ENCODE measurements at places on chromosomes 1 and 21.

- peak; percentile 91 for DNase-seq
Observed at GRCh38 chr1:172745014-172745413, 86.1 kb downstream of the FASLG start.

- DNase-seq = no peak
Observed at GRCh38 chr21:38897532-38898421, 92.0 kb downstream of the ETS2 start.

DNA sequence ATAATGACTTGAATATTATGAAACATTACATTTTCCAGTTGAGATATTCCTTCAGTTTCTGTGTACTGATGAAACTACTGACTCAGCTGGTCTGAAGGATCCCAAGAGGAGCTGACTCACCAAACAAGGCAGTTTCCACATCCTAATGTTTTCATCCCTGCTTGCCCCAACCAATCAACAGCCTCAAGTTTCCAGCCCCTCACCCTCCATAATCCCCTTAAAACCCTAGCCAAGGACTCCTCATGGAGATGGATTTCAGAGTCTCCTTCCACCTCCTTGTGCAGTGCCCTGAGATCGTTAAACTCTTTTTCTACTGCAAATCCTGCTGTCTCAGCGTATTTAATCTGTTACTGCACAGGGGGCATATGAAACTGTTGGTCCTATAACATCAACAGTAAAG lies 83.1 kb upstream of the HAO2 start:
- DNase-seq = no peak

DNA sequence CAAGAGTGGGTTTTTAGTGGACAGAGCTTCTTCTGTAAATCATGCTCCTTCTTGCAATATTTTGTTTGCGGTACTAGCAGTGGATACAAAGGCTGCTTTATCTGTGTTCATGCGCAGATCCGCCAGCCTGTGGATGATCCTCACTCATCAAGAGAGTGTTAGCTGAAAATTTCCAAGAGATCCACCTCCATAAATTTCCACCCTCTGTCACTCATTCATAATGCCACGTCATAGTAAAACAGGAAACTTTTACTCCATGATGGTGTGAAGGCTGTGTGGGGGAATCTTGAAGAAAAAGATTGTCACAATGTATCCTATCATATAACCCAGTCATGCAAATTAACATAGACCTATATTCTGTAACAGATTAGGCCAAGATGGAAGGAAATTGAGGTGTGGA lies 4.4 kb upstream of the MAPKAPK2 start:
- DNase-seq = no peak

DNA sequence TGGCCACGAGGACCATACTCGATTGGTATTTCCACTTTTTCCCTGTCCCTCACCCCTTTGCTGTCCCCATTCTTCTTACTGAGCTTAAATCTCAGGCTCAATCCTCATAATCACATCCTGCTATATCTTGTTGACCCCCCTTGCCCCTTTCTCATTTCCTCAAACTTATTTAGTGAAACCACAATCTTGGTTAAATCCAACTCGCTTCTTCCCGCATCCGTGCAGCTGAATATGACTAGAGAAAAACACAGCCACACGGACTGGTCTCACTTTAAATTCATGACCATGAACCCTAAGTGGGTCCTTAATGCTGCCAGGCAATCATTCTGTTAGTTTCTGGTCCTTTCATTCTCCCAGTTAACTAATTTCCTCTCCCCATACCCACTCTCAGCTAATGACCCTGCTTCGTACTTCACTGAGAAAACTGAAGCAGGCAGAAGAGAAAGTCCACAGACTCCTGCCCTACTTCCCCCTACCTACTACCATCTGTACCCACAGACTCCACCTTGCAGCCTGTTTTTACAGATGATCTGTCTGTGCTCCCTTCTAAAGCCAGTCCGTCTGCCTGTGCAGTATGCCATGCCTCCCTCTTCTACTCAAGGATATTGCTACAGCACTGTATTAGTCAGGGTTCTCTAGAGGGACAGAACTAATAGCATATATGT lies 96.8 kb upstream of the LMO4 start:
- no peak for DNase-seq

DNA sequence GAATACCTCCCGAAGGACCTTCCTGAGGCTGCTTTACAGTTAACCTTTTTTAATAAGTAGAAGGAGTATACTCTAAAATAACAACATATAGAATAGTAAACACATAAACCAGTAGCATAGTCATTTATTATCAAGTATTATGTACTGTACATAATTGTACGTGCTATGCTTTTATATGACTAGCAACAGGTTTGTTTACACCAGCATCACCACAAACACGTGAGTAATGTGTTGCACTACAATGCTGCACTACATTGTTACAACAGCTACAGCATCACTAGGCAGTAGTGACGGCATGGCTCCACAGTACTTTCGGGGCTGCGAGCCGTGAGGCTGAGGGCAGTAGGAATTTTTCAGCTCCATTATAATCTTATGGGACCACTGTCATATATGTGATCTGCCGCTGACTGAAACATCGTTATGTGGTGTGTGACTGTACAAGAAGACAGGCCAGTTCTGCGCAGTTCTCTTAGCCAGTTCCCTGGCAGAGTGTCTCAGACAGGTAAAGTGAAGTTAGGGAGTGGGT lies 82.8 kb upstream of the LRRC8D start:
- no peak for DNase-seq

- DNase-seq = no peak
Observed at GRCh38 chr1:55053265-55053954, 14.1 kb downstream of the PCSK9 start.

- DNase-seq = no peak
Observed at GRCh38 chr1:171919891-171920887, 78.9 kb downstream of the DNM3 start.

GRCh38 chr1:225886159-225887029 lies 2.6 kb downstream of the LEFTY1 start:
- DNase-seq = no peak

GRCh38 chr21:26804895-26805609 lies 40.2 kb downstream of the ADAMTS1 start:
- DNase-seq = no peak

Data from lung microvascular endothelial cell (primary cell).